ENCODE measurements at places on chromosomes 13 and 19.

- no peak for DNase-seq
These were observed 67.7 kb downstream of the DCT start for GRCh38 chr13:94411747-94412146.

DNA sequence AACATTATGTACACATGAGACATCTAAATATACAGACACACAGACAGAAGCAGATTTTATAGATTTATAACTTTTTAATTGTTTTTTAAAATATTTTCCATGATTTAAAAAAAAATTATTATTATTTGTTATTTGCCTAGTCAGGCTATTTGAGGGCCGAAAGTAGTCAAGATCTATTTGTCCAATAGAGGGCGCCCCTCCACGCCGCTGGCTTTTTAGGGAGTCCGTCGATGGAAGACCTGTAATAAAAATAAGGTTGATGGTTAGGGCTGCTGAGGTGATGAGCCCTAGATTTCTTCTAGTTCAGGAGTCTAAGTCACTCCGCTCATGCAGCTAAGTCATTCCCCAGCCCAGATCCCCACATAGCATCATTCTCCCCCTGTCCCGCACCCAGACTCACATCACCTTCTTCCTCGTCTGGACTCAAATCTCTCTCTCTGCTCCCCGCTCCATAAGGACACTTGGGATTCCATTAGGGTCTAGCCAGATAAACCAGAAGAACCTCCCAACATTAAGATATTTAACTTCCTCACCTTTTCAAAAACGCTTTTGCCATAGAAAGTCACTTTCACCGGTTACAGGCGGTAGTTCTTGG lies 33.9 kb upstream of the CEACAM21 start:
- DNase-seq = no peak

DNA sequence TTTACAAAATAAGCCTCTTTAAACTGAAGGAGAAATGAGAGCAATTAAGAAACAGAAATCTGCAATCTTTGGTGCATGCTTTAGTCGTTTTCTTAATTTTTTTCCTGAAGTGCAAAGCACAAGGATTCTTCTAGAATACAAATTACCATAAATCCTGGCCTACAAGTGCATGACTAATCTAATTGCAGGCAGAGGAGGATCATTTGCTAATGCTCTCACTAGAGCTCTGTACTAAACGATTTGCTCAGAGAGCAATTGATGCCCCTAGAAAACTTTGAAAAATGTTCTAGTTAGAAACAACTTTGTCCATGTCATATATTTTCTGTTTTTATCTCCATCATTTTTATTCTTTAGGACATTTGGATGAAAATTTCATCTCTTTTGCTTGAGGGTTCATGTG lies 193.2 kb downstream of the POU4F1 start:
- DNase-seq = no peak

GRCh38 chr13:31199527-31199848 lies 287 bp upstream of the B3GLCT start:
- DNase-seq = no peak

- no peak for DNase-seq
These were observed 17.6 kb downstream of the IL17D start for GRCh38 chr13:20721058-20721453.

DNA sequence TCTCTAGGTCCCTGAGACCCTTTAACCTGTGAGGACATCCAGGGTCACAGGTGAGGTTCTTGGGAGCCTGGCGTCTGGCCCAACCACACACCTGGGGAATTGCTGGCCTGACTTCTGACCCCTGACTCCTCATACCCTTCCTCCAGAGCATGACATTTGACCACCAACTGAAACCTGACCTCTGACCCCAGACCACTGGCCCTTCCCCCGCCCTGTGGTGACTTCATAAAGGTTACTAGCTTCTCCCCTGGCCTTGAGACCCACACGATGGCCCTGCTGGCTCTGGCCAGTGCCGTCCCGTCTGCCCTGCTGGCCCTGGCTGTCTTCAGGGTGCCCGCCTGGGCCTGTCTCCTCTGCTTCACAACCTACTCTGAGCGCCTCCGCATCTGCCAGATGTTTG lies at the start of gene SPACA6:
Gene SPACA6 (plus strand): TSS at position 71 of the 400 bp plus-strand sequence. CDS start 197 bp downstream, at position 268.
- no peak for DNase-seq

- no peak for DNase-seq
These were observed 402.3 kb downstream of the DACH1 start for GRCh38 chr13:71464686-71465085.

DNA sequence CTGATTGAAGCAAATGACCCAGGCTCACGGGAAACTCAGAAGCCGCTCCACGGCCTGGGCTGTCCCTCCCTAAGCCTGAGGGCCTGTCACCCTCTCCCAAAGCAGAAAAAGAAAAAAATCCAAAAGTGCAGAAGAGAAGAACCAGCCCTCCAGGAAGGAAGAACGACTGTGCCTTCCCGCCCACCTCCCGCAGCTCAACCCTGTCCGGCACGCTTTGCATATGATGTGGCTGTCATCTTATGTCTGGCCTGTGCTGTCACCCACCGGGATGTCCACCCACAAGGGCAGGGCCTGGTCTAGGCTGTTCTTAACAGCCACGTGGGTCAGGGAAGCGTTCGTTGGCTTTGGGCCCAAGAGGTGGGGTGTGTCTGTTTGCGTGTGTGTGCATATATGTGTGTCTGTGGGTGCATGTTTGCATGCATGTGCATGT lies 13.7 kb downstream of the ZBTB7A start:
- DNase-seq = no peak

DNA sequence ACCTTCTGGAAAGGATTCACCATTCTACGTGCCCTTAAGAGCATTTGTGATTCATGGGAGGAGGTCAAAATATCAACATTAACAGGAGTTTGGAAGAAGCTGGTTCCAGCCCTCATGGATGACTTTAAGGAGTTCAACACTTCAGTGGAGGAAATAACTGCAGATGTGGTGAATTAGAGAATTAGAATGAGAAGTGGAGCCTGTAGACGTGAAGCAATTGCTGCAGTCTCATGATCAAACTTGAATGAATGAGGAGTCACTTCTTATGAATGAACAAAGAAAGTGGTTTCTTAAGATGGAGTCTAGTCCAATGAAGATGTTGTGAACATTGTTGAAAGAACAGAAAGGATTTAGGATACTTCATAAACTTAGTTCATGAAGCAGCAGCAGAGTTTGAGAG lies 129.1 kb downstream of the TNFRSF19 start:
- no peak for DNase-seq

- DNase-seq = no peak
These were observed 33.3 kb downstream of the BLOC1S3 start for GRCh38 chr19:45211751-45212381.

GRCh38 chr13:97182111-97182890 lies 39.8 kb upstream of the MBNL2 start:
- DNase-seq = no peak

DNA sequence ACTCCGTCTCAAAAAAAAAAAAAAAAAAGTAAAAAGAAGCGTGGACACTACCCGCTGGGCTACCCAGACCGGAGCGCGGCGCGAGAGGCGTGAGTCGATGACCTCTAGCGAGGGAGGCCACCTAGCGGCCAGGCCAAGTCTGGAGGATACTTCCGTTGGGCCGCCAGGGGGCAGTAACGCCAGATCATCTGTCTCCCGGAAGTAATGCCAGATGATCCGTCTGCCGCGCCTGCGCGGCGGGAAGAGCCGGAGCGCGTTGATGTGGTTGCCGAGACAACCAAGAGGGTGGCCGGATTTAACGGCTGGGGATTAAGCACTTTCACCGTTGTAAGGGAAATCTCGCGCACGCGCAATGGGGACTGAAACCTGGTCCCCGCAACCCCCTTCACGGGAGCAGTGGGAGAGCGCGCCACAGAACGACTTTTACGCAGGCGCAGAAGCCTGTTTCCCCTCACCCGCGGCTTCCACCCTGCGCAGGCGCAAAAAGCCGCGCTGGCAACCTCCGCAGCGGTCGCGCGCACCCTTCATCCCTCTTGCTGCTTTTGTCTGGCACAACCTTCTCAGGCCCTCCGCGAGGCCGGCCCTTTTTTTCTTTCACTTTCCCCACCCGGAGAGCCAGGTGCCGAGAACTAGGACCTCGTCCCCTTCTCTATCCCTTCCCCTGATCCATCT lies 1.0 kb upstream of the U2AF2 start:
- DNase-seq = peak; percentile 98

DNA sequence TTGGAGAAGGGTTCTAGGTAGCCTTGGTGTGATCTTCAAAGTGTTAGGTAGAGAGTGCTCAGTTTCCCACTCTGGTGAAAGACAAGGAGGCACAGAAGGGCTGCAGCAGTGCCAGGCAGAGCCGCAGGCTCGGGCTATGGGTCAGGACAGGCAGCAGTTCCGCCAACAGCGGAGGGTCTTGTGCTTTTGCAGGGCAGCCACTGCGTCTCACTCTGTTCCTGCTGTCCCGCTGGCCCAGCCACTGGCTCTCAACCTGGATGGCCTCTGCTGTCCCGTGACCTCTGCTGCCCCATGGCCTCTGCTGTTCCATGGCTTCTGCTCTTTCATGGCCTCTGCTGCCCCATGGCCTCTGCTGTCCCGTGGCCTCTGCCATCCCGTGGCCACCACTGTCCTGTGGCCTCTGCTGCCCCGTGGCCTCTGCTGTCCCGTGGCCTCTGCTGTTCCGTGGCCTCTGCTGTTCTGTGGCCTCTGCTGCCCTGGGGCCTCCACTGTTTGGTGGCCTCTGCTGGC lies 175.7 kb downstream of the URI1 start:
- DNase-seq = no peak

- DNase-seq = no peak
These were observed 8.2 kb downstream of the SPPL2B start for GRCh38 chr19:2336528-2337328.

DNA sequence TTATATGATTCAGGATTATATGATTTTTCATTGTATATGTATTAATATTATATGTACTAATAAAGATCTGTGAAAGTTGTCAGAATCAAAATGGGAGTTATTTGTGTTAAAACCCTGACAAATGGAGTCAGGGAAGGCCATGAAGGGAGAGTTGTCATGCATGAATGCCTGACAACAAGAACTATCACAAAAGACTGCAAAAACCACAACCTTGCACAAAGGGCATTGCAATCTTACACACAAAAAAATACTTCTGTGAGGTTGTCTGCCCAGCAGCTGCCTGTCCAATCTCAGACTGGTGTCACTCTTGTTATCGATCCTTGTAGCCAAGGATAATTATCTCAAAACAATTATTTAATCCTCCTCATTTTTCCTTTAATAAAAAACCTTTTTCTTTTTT lies 21.2 kb upstream of the RBM26 start:
- DNase-seq = no peak

GRCh38 chr19:47885067-47885463 lies 1.1 kb downstream of the SULT2A1 start:
- DNase-seq = no peak

DNA sequence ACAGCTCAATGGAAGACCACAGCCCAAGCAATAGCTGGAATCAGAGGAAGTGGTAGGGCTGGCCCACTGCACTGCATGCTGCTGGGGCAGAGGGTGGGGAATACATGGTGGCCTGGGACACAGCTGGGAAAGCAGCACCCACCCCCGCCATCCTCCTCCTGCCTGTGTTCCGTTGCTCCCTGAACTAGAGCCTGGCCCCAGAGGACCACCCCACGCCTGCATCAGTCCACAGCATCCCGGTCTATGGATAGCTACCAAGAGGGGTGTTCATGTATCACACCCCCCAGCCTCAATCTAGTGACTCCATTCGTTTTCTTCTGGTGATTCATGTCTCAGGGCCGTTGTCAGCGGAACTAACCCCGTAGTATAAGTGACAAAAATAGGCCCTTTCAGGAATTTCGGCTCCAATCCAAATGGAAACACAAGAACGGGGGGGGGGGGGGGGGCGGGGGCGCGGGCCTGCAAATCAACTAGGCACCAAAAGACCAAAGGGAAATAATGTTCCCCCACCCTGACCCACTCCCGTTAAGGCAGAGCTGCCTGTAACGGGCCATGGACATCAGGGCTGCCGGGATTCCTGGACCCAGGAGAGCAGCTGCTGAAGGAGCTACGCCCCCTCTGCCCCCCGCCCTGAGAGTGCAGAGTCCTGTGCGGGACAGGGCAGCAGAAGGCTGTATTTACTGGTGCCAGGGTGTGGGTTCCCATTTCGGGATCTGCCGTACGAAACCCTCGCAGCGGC lies 18.9 kb upstream of the EPHX3 start:
- peak; percentile 28 for DNase-seq

DNA sequence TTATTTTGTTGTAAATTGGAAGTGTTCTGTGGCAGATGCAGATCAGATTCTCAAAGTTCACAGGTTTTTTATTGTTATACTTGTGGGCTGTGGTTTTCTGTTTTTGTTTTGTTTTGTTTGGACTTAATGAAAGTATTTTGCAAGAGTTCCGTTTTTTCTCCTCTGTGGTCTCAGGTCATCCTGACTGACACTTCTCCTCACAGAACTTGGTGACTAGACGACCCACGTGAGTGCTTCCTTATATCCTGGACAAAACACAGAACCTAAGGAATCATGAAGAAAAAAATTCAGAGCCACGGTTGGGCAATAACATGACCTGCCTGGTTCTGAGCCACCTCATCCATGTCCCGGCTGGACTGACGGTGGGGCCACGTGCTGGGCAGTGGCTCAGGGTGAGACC lies 2.5 kb upstream of the RFPL4AL1 start:
- DNase-seq = no peak

GRCh38 chr19:10911579-10912363 lies 16.7 kb downstream of the YIPF2 start:
- no peak for DNase-seq

- DNase-seq = no peak
These were observed 13.1 kb downstream of the NAXD start for GRCh38 chr13:110628477-110628793.

- DNase-seq = no peak
These were observed 31.3 kb upstream of the STARD13 start for GRCh38 chr13:33316890-33317289.

GRCh38 chr19:50500753-50501151 lies 10.2 kb downstream of the JOSD2 start:
- DNase-seq = no peak

DNA sequence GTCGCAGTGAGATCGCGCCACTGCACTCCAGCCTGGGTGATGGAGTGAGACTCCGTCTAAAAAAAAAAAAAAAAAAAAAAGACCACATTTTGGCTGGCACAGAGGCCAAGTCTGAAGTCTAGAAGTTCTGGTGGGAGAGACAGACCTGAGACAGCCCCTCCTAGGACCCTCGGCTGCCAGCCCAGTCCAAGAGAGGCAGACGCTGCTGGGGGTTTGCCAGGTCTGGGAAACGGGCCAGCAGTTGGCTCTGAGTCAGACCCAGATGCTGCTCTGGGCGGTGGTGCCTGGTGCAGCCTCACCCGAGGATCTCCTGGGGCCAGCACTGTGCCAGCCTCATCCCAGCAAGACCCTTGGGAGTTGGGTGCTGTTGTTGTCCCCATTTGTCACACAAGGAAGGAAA lies 5.8 kb downstream of the FCHO1 start:
- DNase-seq = no peak

GRCh38 chr19:5253406-5254110 lies 87.1 kb downstream of the PTPRS start:
- DNase-seq = no peak

- no peak for DNase-seq
These were observed 36.9 kb downstream of the RGCC start for GRCh38 chr13:41494202-41494601.

GRCh38 chr13:80161219-80161618 lies 179.7 kb downstream of the SPRY2 start:
- DNase-seq = no peak

- no peak for DNase-seq
These were observed 48.7 kb downstream of the CCNE1 start for GRCh38 chr19:29860492-29860891.

Measured in fibroblast of skin of left biceps (primary cell).